Lung (tissue), 17 donors: ENCODE measurements at places on chromosomes 6 and 20. TPM values are rescaled to one million over a fixed set of nuclear protein-coding genes. Genes with fewer than 3 reads are reported as not detected.
A peak's percentile ranks its signal among the peaks of the same experiment; 100 is the strongest.

DNA sequence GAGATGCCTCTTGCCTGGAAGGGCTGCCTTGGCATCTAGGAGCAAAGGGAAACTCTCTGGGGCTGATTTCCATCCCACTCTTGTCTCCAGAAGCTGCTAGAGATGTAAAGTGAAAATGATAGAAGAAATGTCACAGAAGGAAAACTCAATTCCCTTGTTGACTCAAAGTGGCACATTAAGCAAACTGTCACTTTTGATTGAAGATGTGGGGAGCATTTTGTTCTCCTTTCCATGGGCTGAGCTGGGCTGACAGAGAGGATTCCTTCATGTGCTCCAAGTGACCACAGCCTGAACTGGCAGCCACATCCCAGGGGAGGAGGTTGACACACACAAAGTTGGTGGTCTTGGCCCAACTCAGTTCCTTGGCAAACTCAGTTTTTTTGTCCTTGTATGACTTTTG is 9.8 kb downstream of the GPR31 start:
- DNase-seq: no peak

PPP1R16B gene
- 15.0 TPM for total RNA-seq

MOXD1 gene
- total RNA-seq: 37.5 TPM

- no peak for DNase-seq
Measured at GRCh38 chr6:26216886-26217713, 129.9 kb downstream of the HFE start.

TFAP2D gene
- total RNA-seq: not detected

DNA sequence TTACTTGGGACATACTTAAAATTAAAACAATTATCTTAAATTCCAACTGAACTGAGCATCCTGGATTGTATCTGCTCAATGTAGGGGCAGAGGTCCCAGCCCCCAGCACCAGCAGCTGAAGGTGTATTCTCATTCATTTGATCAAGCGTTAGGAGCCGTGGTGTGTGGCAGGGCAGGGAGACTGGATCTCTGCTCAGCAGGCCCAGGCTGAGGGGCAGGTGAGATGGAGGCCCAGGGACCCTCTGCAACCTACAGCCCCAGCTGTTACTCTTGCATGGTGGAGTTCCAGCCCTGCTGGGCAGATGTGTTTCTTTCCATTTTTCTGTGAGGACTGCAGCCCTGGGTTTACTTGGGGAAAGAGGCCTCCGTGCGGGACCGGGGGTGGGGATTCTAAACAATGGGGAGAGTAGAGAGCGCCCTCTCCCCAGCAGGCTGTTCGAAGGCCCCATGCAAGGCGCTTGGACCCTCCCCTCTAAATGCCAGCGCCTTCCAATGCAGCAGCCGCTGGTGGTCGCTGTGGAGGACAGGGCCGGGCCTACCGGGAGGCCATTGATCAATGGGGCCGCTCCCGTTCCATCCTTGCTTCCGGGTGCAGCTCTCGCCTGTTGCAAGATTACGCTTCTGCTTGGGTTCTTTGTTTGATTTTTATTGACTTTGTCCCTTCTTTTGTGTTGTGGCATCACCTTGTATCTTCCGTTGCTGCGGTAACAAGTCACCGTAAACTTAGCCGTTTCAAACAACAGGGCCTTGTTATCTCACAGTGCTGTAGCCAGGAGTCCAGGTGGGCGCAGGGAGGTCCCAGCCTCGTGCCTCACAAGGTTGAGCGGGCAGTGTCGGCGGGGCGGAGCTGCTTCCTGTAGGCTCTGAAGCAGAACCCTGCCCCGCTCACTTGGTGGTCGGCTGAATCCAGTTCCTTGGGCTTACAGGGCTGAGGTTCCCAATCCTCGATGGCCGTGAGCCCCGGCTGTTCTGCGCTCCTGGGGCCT is 134.8 kb upstream of the PHACTR3 start:
- DNase-seq: no peak

DNA sequence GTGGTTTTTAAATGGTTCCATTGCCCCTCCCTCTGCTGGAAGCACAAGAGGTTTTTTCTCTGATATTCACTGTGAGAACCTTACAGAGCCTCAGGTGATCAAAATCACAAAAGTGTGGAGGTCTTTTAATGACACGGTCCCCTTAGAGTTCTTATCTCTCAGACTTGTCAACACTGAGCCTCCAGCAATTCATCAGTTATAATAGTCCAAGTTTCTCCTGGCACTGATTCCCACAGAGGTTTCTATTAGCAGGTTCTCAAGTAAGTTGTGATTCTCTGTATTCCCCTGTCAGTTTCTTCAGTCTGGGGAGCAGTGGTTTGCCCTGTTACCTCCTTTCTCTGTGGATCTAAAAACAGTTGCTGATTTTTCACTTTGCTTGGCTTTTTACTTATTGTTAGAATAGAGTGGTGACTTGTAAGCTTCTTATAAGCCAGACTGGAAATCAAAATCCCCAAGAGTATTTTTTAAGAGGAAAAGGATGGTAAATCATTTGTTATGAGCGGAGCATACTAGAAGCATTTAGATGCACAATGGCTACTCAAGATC is 157.4 kb upstream of the BMP5 start:
- DNase-seq: no peak

MCHR2 gene
- not detected for total RNA-seq

DNA sequence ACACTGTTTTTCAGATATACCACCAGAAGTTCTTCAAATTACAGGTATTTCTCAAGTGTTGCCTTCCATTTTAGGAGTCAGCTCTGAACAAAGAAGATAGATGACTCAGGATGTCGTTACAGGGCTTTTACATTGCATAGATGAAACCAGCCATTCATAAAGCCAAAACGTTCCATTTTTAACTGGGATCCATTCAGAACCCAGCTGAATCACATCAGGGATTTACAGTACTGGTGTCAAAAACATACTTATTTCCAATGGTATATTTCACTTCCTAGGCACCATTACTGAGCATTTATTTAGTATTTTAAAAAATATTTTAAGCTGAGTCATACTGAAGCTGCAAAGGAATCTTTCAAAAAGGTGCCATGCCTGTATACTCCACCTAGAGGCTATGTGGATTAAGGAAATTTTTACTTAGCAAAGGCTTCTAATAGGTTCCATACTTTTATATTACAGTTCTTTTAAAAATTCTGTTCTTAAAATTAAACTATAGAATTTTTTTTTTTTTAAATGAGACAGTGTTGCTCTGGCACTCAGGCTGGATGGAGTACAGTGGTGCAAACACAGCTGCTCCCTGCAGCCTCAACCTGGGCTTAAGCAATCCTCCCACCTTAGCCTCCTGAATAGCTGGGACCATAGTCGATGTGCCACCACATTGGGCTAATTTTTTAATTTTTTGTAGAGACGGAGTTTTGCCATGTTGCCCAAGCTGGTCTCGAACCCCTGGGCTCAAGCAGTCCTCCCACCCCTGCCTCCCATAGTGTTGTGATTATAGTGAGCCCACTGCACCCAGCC is 2.6 kb downstream of the ASF1A start:
- no peak for DNase-seq

GRCh38 chr20:54094268-54094580 is 23.8 kb upstream of the BCAS1 start:
- DNase-seq: no peak

- DNase-seq: no peak
Measured at GRCh38 chr6:149409617-149410016, 9.6 kb downstream of the SUMO4 start.

DNA sequence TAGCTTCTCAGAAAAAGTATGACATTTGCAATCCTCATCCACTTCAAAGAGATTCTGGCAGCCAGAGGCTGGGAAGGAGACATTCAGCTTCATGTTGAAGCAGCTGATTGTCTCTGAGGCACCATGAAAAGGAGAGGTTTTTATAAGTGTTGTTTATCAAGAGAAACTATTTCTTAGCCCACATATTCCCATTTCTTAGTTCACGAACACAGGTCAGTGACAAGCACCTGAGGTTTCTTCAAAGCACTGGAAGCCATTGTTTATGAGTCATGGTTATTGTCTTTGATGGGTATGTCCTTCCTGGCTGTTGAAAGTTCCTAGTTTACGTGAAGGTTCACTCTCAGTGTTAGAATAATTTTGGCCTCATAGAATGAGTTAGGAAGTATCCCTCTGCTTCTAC is 3.0 kb upstream of the DDX43 start:
- no peak for DNase-seq

RWDD2A gene
- total RNA-seq: 2.8 TPM

TNFRSF21 gene
- total RNA-seq: 36.6 TPM

- DNase-seq: no peak
Measured at GRCh38 chr6:105545947-105546731, 143.3 kb upstream of the PREP start.

DNA sequence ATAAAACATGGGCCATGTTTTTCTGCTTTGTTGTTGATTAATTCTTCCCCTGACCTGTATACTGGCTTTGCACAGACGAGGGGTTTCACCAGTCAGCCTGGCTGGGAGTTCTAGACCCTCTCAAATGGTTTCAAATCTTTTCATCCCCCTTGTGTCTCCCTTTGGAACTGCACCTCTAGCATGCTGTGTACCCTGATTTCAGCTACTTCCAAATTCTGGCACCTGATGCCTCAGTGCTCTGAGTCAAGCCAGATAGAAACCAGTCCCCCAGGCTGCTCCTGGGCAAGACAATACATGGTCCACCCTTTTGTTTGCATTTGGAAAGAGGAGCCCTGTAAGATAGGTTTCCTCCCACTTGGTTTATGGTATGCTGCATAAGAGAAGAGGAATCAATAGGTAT is 290.2 kb downstream of the BTBD3 start:
- no peak for DNase-seq

- DNase-seq: no peak
Measured at GRCh38 chr6:129194306-129194941, 311.5 kb downstream of the LAMA2 start.

- peak; percentile 18 for DNase-seq
Measured at GRCh38 chr6:126123226-126123625, 136.9 kb downstream of the TRMT11 start.

- DNase-seq: no peak
Measured at GRCh38 chr6:14466278-14466677, 348.7 kb downstream of the CD83 start.

DNA sequence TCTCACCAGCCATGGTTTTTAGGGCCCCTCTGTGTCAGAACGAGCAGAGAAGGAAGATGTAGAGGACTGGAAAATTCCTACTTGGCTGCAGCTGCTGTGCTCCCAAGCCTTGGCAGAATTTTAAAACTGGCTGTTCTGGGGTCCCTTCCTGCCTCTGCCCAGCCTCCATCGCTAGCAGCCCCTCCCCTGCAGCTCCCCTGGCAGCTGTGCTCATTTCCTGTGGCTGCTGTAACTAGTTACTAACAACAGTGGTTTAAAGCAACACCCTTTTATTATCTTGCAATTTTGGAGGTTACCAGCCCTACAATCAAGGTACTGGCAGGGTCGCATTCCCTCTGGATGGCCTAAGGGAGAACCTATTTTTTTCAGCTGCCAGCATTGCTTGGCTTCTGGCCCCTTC is 3.7 kb upstream of the CST11 start:
- DNase-seq: peak; percentile 49

GRCh38 chr6:114053791-114054190 is 82.8 kb upstream of the HDAC2 start:
- no peak for DNase-seq

DNA sequence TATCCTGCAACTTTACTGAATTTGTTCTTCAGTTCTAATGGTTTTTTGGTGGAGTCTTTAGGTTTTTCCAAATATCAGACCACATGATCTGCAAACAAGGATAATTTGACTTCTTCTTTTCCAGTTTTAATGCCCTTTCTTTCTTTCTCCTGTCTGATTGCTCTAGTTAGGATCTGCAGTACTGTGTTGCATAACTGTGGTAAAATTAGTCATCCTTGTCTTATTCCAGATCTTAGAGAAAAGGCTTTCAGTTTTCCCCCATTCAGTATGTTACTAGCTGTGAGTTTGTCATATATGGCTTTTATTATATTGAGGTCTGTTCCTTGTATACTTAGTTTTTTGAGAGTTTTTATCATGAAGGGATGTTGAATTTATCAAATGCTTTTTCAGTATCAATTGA is 4.3 kb downstream of the MICA start:
- no peak for DNase-seq

EPPIN gene
- total RNA-seq: 0.09 TPM

PRDM1 gene
- 12.4 TPM for total RNA-seq

DNA sequence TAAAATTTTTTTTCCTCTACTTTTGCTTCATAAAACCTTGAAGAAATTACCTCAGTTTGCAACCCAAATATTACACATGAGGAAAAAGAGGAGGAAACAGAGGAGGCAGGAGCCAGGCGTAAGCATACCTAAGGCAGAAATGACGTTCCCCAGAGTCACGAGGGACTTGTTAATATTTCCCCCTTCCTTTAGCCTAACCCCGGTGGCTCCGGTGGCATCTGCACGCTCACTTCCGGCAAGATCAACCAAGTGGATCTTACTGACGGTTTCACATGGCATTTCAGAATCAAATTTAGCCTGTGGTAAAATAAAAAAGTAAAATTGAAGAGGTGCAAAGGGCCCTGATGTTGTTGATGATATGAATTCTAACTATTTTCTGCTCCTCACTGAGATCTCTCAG is 67.4 kb downstream of the KIF16B start:
- DNase-seq: no peak

- DNase-seq: no peak
Measured at GRCh38 chr6:108030211-108030610, 44.3 kb downstream of the OSTM1 start.

FAM209A gene
- total RNA-seq: not detected

CDK19 gene
- total RNA-seq: 14.6 TPM

DNA sequence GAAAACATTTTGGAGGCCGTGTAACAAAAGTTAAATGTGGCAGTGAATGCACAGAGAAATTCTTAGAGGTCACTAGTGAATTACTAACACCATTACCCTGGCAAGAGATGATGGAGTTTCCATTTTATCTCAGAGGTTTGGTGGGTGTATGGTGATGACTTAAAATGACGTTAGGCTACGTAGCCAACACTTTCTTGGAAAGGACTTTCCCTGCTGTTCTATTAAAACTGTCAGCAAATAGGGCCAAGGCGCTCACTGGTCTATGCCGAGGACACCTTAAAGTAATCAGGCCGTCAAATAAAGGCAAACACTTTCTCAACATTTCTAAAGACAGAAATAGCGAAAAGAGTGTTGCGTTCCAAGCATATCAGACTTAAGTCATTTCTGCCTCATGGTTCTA is 160.8 kb downstream of the GMPR start:
- DNase-seq: peak; percentile 36

DNA sequence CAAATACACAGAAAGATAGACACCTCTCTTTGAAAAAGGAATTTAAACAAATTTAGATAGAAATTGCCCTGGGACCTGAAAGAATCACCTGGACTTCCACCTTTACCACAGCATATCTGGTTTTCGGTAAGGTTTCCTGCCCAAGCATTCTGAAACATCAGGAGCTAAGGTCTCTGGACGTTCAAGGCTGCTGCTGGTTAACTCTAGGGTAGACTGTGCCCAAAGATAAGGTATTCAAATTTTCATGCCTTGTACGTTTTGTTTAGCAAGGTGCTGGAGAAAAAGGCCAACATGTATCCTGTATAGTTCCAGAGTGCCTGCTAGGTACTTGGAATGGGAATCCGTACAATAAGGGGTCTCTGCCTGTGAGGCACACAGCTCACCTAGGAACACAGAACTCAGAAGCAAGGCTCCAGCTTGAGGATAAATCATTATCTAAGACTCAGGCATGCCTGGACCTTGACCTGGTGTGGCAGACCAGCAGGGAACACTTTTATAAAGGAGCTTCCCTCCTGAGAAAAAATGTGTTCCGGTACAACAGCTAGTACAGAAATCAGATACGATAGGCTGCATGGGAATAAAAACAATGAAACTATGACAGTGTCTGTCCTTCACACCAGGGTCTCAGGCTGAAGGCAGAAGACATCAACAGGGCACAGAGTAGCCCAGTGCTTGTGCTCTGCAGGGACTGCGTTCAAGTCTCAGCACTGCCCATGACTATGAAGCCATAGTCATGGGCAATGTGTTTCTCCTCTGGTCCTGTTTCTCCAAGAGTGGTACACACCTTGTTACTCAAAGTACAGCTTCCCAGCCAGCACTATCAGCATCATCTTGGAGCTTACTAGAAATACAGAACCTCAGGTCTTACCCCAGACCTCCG is 70.4 kb downstream of the METTL24 start:
- DNase-seq: no peak

BTNL2 gene
- not detected for total RNA-seq
